ENCODE measurements at places on chromosomes 7 and 10. TPM values are rescaled to one million over a fixed set of nuclear protein-coding genes. Genes with fewer than 3 reads are reported as not detected.

The STOX1 gene
- 14.4 TPM for polyA plus RNA-seq

The CLCN1 gene
- 0.21 TPM for polyA plus RNA-seq

The LRRC17 gene
- polyA plus RNA-seq = 75.0 TPM

The ZNF425 gene
- 6.4 TPM for polyA plus RNA-seq

The CDK1 gene
- 77.6 TPM for polyA plus RNA-seq

The VSTM4 gene
- 16.0 TPM for polyA plus RNA-seq

The TCERG1L gene
- polyA plus RNA-seq = 1.9 TPM

The NUTM2E gene
- polyA plus RNA-seq = 0.10 TPM

The OR9A2 gene
- polyA plus RNA-seq = not detected

The SRI gene
- polyA plus RNA-seq = 171 TPM

The GIMAP1 gene
- 2.5 TPM for polyA plus RNA-seq
